ENCODE measurements at places on chromosomes 5 and 9. TPM values are rescaled to one million over a fixed set of nuclear protein-coding genes. Genes with fewer than 3 reads are reported as not detected.

Gene SEMA4D
- total RNA-seq: 27.8 TPM

Gene OTP
- total RNA-seq: not detected

Gene SLC28A3
- 0.75 TPM for total RNA-seq

Gene CAMK4
- 0.75 TPM for total RNA-seq

Gene PCDHGA9
- 5.2 TPM for total RNA-seq

Gene PDE6A
- not detected for total RNA-seq

Gene SPINK13
- not detected for total RNA-seq

Gene ANKRD31
- 0.21 TPM for total RNA-seq

Gene LCN1
- total RNA-seq: not detected

Gene TAF11L14
- not detected for total RNA-seq

Gene FAM163B
- not detected for total RNA-seq

Gene RNF208
- total RNA-seq: 4.2 TPM

Gene VPS13A
- total RNA-seq: 16.3 TPM

Gene FRRS1L
- 0.14 TPM for total RNA-seq

Gene KLF4
- 38.7 TPM for total RNA-seq

Gene NMUR2
- not detected for total RNA-seq

Gene CCDC180
- 1.0 TPM for total RNA-seq

Gene PHF24
- total RNA-seq: 0.58 TPM

Gene AGXT2
- total RNA-seq: not detected

Gene STPG3
- total RNA-seq: not detected

Gene PCDHA9
- total RNA-seq: under 0.01 TPM

Gene CEL
- total RNA-seq: 0.68 TPM

Gene ZNF483
- total RNA-seq: 4.2 TPM

Gene MUSK
- not detected for total RNA-seq

Gene PHYHD1
- total RNA-seq: 17.8 TPM

Gene SMIM33
- not detected for total RNA-seq

Gene C9orf43
- 1.4 TPM for total RNA-seq

Gene NOTCH1
- total RNA-seq: 52.4 TPM

Gene GFI1B
- not detected for total RNA-seq

Gene FAM151B
- 3.8 TPM for total RNA-seq

Gene ABO
- total RNA-seq: 1.8 TPM

Gene CNTNAP3B
- total RNA-seq: 4.9 TPM

Gene SPRY4
- 34.7 TPM for total RNA-seq

Gene TRAF1
- total RNA-seq: 13.2 TPM

Gene ASPN
- total RNA-seq: not detected

All from kidney epithelial cell (primary cell).